ENCODE measurements at places on chromosomes 6 and 20. TPM values are rescaled to one million over a fixed set of nuclear protein-coding genes. Genes with fewer than 3 reads are reported as not detected.

Gene ZNF391
- total RNA-seq: 0.37 TPM

Gene ADIG
- not detected for total RNA-seq

GRCh38 chr6:2410656-2411380, 165.4 kb upstream of the GMDS start:
- H3K27ac ChIP-seq: no peak overlapping the region
- H3K36me3 ChIP-seq: no peaks in the 10 kb centered on the region
- no peak overlapping the region for H3K4me3 ChIP-seq
- H3K27me3 ChIP-seq: peaks cover 8% of the 10 kb centered on the region
- H3K4me1 ChIP-seq: peaks cover 15% of the 10 kb centered on the region

Gene RCAN2
- 0.46 TPM for total RNA-seq

Gene ZC3H12D
- 0.03 TPM for total RNA-seq

Gene ARFGAP1
- 116 TPM for total RNA-seq

DNA sequence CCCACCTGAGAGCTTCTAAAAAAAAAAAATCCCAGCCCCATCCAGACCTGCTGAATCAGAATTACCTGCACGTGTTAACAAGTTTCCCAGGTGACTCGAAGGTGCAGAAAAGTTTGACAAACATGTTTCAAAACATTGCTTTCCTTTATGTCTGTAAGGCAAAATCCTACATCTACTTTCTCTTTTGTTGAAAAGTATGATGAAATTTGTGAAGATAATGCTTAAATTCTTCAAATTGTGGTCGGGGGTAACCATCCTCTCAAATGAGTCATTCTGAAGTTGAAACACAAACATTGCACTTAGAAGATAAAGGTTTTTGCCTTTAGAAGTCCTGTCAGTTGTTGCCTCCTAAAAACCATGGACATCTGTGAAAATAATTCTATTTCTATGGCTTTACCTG, 429.7 kb downstream of the EPHA7 start:
- no peaks in the 10 kb centered on the region for H3K36me3 ChIP-seq
- no peak overlapping the region for H3K27ac ChIP-seq
- H3K27me3 ChIP-seq: no peaks in the 10 kb centered on the region

- no peak overlapping the region for H3K4me3 ChIP-seq
- peaks cover 4% of the 10 kb centered on the region for H3K27me3 ChIP-seq
- no peak overlapping the region for H3K27ac ChIP-seq
- no peaks in the 10 kb centered on the region for H3K4me1 ChIP-seq
- DNase-seq: no peak
- H3K36me3 ChIP-seq: peaks cover 39% of the 10 kb centered on the region
Measured at GRCh38 chr6:13286181-13286580, 42.2 kb downstream of the TBC1D7 start.

DNA sequence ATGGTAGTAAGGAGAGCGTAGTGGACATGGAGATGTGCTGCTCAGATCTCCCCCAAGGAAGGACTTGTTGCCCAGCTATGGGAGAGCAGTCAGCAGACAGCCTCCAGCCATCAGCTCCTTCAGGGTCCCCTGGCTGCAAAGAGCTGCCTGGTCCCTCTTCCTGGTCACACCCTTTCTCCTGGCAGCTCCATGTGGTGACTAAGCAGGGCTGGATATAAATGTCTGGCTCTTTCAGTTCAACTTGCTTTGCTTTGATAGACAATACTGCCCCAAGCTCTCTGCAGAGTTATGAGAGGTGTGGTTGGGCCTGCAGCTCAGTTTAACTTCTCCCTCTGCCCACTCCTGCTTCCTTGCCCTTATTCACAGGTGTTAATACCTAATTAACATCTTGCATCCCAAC, 64.1 kb upstream of the DDR1 start:
- peak overlapping the region; percentile 88 for H3K27ac ChIP-seq
- H3K4me3 ChIP-seq: no peak overlapping the region
- peaks cover 2% of the 10 kb centered on the region for H3K27me3 ChIP-seq

- no peaks in the 10 kb centered on the region for H3K4me1 ChIP-seq
- peaks cover 14% of the 10 kb centered on the region for H3K27me3 ChIP-seq
- no peaks in the 10 kb centered on the region for H3K36me3 ChIP-seq
- no peak overlapping the region for H3K4me3 ChIP-seq
Measured at GRCh38 chr6:122730775-122731386, 48.6 kb upstream of the FABP7 start.

Gene CAGE1
- not detected for total RNA-seq

DNA sequence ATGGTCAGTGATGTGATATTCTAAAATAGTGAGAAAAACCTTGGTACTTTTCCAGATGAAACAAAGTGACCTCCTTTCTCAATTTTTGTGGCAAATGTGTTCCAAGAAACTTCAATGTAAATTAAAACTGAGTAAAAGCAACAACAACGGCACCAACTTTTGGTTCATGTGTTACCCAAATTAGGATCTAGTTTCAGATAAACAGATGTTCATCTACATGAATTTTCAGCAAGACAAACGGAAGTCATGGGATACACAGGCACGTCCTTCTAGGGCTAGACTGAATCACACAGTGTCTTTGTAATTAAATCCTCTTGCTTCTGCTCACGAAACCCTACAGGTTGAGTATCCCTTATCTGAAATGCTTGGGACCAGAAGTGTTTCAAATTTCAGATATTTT, 915.2 kb downstream of the TFAP2A start:
- peak overlapping the region; percentile 72 for H3K27ac ChIP-seq
- no peaks in the 10 kb centered on the region for H3K27me3 ChIP-seq
- H3K4me3 ChIP-seq: peak overlapping the region; percentile 15
- peaks cover 8% of the 10 kb centered on the region for H3K36me3 ChIP-seq

Gene KLHDC3
- total RNA-seq: 51.8 TPM

- no peak overlapping the region for H3K4me3 ChIP-seq
- H3K4me1 ChIP-seq: peaks cover 23% of the 10 kb centered on the region
- H3K27me3 ChIP-seq: no peaks in the 10 kb centered on the region
- H3K27ac ChIP-seq: peak overlapping the region; percentile 69
Measured at GRCh38 chr20:33407251-33407650, 5.9 kb upstream of the CDK5RAP1 start.

- no peaks in the 10 kb centered on the region for H3K36me3 ChIP-seq
- H3K27ac ChIP-seq: no peak overlapping the region
- peaks cover 3% of the 10 kb centered on the region for H3K27me3 ChIP-seq
- no peaks in the 10 kb centered on the region for H3K4me1 ChIP-seq
Measured at GRCh38 chr20:19427480-19427879, 215.0 kb downstream of the SLC24A3 start.
